ENCODE measurements at places on chromosomes 5 and 9.

GRCh38 chr5:68746643-68747420 lies 347.0 kb upstream of the SLC30A5 start:
- DNase-seq = no peak

DNA sequence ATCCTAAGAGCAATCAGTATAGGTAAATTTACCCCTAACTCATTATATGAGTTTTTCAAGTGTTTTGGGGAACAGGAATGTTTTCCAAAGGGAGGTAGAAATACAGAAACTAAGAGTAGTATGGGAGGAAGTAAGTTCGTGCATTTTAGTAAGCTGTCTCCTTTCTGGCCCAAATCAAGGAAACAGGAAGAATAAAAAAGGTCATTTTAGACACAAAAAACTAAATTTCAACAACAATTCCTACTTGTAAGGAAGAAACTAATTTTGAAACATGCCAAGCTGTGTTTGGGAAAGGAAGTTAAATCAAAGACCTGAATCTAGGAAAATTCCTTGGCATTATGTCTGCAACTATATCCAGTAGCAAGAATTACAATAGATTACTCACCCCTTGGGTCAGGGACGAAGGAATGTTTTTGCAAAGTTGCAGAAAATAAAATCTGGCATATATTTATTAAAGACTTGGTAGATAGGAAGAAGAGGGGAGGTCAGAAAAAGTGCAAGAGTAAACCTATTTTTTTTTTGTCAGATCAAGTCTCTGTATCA lies 6.5 kb upstream of the RPS6 start:
- no peak for DNase-seq

DNA sequence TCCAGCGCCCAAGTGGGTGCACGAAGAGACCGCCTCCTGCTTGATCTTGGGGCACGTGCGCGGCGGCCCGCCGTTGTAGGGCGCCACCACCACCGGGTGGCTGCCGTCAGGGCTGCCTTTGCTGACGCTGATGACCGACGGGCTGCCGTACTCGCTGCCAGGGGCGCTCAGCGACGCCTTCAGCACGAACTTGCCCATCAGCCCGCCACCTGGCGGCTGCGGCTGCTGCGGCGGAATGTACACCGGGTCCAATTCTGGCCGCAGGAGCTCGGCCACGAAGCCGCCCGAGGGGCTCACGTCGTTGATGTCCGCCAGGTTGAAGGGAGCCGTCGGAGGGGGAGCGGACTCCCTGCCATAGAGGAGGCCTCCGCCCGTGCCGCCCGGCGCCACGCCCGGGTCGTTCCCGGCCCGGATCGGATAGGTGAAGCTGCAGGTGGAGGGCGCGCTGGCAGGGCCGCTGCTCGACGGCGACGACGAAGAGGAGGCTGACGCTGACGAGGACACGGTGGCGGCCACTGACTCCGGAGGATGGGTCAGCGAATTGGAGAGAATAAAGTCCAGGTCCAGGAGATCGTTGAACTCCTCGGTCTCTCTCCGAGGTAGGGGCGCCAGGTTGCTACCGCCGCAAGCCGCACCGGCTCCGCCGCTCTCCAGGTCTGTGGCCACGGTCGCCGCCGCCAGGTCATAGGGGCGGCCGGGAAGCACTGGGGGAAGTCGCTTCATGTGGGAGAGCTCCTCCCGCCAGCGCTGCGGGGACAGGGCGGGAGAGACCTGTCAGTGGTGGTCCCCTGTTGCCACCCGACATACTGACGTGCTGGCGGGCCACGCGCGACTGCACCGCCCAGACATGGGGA lies 1.8 kb downstream of the KLF4 start:
- DNase-seq = no peak

- DNase-seq = no peak
These were observed 78.0 kb upstream of the FCN1 start for GRCh38 chr9:134995792-134996120.

DNA sequence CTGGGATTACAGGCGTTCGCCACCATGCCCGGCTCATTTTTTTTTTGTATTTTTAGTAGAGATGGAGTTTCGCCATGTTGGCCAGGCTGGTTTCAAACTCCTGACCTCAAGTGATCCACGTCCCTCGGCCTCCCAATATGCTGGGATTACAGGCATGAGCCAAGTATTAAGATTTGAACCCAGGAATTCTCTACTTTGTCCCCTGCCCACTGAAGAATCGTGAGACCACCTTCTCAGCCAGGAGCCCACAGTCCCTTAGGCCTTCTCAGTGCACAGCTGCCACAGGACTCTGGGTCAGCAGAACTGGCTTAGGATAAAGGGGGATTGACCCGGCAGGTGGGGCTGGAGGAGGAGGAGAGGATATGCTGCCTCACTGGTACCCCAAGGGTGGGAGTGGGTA lies 13.4 kb downstream of the OLFML2A start:
- no peak for DNase-seq

GRCh38 chr5:22910523-22910922 lies 57.4 kb upstream of the CDH12 start:
- no peak for DNase-seq

DNA sequence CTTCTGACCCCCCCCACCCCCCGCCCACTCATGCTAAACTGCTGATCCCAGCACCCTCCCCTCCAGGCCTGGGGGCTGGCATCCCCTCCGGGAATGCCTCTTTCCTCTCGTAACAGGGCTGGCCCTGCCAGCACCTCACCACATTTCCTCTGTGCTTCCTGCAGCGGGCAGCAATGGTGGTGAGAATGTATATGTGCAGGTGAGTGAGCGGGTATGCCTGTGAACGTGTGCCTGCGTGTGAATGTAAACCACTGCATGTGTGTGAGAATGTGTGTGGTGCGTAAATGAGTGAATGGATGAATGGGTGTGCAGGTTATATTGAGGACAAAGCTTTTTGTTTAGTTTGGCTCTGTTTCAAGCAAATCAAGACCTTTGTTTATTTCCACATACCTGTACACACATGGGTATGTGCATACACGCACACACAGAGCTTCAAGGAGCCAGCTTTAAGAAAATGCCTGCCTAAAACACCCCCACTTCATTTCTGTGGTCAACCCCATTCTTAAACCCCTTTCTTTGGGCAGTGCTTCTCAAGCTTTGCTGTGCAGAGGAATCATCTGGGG lies 95.7 kb upstream of the SHB start:
- DNase-seq = no peak

DNA sequence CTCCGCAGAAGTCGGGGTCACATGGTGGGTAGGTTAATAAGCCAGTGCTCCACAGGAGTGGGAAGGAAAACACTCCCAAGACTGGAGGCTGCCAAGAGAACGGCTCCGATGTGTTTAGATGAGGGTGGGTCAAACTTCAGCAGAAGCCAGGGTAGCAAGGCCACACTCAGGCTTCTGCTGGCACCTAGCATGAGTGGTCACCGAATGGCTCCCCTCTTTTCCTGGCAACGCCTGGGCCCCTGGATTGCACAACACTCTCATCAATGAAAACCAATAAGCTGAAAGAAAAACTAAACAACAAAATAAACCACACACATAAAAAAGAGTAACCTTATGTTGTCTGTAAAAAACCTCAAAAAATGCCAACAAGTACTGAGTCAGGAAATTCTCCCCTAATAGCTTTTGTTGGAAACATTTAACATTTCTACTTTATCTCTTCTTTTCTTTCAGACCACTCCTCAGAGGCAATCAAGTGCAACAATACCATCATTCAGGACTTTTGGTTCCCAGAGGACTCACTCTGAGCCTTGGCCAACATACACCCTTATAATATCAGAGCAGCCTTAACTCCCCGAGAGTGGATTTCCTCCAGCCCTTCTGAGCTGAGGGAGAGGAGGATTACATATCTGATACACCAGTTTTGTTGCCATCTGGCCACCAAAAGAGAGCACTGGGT lies 279.9 kb downstream of the ENC1 start:
- DNase-seq = no peak

GRCh38 chr5:74184649-74185048 lies 455.9 kb downstream of the ENC1 start:
- no peak for DNase-seq

- DNase-seq = no peak
These were observed 5.4 kb downstream of the MED22 start for GRCh38 chr9:133342570-133342969.

Measured in RWPE1 (cell line).